ENCODE measurements at places on chromosomes 7 and 10.

DNA sequence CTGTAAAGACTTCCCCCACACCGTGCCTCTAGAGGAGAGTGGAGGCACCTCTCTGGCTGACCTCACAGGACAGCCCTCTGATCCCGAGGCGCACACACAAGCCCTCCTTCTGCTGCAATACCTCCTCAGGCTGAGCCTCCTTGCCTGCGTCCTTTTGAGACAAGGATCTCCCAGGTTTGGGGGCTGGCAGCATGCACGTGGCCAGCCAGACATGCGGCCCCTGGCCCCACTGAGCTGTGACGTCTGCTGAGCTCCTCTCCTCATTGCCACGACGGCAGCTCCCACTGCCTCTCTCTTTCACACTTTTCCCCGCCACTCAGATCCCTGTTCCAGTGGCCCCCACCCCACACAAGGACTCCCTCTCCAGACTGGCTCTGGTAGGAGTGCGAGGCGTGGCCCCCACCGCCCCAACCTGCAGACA, 12.2 kb upstream of the DNAAF5 start:
- no peak for DNase-seq

GRCh38 chr7:157522189-157522588, 185.4 kb downstream of the DNAJB6 start:
- DNase-seq, result no peak

DNA sequence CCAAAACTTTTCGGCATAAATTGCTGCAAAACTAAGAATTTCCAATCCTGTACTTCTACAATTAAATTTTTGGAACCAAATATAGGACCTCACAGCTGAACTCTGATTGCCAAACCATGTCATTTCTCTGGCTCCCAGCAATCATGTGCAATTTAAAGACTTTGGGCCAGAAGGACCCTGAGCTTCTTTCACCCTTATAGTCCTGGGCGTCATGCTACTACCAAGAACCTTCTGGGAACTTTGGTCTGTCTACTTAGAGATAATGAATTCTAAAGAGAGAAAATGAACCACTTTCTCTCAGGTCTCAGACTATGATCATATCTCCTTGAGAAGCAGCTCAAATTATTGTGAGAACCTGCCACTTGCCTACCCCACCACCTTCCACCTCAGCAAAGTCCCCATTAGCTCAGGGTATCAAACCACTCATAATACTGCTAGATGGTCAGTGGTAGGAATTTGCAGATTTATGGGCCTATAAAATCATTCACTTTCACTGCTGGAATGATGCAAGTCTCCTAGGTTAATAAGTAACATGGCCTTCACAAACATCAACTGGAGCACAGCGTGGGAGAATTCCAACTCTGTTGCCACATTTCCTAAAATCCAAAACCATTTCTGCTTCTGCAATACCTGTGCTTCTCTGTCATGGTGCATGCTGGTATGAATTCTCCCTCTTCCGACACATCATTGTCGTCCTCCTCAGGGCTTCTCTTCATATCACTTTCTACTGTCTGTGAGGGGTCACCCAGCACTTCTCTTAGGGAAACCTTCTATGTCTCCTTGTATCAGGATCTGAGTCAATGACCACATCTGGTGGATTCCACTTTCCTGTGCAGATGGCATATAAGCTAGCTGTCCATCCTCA, 6.6 kb upstream of the WDR91 start:
- no peak for DNase-seq

DNA sequence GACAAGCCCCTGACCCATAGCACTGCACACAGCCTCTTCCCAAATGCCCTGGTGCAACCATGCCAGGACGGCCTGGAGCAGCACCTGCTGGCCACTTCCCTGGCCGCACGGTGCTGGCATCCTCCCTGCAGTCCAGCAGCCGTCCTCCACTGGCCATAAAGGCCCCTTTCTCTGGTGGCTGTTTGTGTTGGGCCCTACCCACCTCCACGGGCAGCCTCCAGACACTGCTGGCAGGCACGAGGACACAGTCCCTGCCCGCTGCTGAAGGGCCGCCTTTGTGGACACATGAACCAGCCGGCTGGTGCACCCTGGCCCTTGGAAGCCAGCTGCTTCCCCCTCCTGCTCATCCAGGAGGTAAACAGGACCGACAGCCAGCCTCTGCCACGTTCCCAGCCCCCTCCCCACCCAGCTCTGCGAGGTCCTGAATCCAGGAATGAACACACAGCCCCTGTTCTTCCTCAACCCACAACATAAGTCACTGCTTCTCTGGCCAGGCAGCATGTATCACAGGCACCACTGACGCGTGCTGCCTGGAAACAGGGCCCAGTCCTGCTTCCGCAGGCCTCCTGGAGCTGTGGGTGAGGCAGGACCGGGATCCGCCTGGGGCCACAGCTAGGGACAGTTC, 43.8 kb downstream of the SPOCK2 start:
- no peak for DNase-seq

DNA sequence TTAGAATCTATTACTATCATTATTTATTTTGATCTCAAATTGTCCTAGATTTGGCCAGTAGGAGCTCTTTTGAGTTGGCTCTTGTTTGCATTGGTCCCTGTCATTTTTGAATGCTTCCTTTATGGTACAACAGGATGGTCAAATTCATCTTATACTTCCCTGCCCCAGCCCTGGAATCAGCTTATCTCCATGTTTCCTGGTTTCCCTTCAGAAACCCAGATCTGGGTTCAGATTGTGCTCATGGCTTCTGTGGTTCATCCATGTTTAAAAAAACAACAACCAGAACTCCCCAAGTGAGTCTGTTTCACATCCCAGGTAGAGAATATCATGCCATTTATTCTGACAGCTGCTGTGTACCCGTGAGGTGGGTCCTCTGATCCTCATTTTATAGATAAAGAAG, 10.6 kb downstream of the ZFYVE27 start:
- DNase-seq, result no peak

DNA sequence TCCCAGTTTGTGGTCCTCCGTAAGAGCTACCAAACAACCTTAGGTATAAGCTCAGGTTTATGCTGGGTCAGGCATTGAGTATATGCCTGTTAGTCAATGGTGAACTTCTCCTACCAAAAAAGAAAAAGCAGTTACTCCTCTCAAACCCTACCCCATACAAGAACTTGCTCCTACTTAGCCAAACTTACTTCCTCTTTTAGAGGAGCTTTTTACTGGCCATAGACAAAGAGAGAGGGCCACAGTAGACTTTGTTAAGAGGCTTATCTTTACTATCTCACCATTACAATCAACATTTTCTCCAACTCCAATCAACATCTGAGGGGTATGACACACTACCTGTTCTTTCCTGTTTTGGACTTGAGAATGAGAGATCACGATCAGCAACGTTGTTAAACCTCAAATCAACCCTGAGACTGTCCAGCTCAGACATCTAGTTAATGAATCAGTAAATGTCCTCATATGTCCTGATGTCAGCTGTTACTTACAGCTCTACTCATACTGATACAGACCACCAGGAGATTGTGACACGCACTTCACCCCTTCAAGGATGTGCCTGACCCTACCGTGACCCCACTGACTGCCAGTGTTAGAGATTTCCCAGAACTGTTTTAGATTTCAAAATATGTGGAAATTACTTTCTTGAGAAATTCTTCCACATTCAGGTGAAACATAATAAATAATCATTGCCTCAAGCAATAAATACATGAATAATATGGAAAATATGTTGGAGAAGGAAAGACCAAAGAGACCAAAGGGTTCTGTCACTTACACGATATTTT, 18.4 kb upstream of the CCDC71L start:
- no peak for DNase-seq

DNA sequence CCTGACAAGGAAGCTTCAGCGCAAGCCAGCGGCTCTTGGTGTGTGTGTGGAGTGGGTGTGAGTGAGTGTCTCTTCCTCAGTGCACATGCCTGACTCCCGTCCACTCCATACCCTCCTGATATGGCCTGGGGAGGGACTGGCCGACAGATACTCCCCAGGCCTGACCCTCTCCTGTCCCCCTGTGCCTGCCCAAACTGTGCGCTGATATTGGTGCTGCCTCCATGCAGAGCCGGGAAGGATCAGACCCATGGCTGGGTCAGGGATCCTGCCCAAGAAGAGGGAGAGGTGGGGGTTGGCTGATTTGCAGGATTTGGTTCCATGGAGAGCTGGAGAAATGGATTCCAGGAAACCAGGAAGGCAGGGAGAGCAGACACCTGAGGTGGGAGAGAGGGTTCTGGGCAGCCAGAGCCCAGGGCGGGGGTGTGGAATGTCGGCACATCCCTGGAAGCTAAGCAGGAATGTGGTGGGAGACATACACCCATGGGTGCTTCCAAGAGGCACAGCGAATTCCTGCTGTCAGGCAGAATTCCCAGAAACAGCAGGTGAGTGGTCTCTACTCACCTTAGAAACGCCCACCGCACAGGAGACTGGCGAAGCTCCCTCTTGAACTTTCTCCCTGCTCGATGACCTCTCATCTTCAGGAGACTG, 6.3 kb downstream of the CALML5 start:
- no peak for DNase-seq

GRCh38 chr10:4199196-4199595, 414.2 kb upstream of the KLF6 start:
- no peak for DNase-seq

GRCh38 chr10:42963312-42963711, 113.6 kb upstream of the RET start:
- DNase-seq, result no peak

GRCh38 chr10:15113766-15114165, 16.6 kb downstream of the RPP38 start:
- no peak for DNase-seq

- DNase-seq, result no peak
Observed at GRCh38 chr10:63605197-63605967, 84.2 kb downstream of the REEP3 start.

GRCh38 chr10:116486770-116487448, 58.8 kb upstream of the PNLIP start:
- no peak for DNase-seq

- no peak for DNase-seq
Observed at GRCh38 chr7:152579070-152579469, 96.9 kb downstream of the XRCC2 start.

- DNase-seq, result no peak
Observed at GRCh38 chr7:80528689-80529088, 16.8 kb upstream of the GNAT3 start.

- no peak for DNase-seq
Observed at GRCh38 chr10:133235932-133236331, 1.7 kb upstream of the VENTX start.

All from stimulated activated CD8-positive, alpha-beta memory T cell treated with anti-CD3 and anti-CD28 coated beads, Interleukin-15, amount 100 ng/mL, for 1 hour (primary cell).